ENCODE measurements at places on chromosomes 16 and 17.

GRCh38 chr17:17957584-17957916, 14.7 kb downstream of the TOM1L2 start:
- no peak for DNase-seq

GRCh38 chr17:79877041-79877440, 37.8 kb upstream of the CBX4 start:
- DNase-seq, result no peak

GRCh38 chr17:11244776-11245175, 3.8 kb downstream of the SHISA6 start:
- no peak for DNase-seq

GRCh38 chr17:46922487-46922803, 515 bp upstream of the GOSR2 start:
- no peak for DNase-seq

GRCh38 chr16:88456356-88457292, 3.5 kb downstream of the ZFPM1 start:
- no peak for DNase-seq

DNA sequence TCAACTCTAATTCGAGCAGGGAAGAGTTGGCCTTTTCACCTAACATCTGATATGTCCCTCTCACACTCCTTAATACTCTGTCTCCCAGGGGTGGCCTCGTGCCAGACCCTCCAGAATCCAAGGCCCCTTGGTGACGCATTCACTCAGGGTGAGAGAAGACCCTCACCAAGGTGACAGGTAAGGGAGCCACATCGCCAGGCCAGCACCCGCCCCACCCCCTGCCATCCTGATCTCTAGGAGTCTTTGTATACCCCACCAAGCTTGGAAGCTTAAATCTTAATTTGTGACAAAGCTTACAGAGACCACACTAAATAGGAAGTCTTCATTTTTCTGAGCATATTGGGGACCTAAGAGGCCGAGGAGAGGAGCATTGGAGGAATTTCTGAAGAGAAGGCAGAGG, 286.1 kb downstream of the IRF8 start:
- DNase-seq, result no peak

All from HuH-7 (cell line).